Activated naive CD4-positive, alpha-beta T cell treated with anti-CD3 and anti-CD28 coated beads, Interleukin-2, amount 10 ng/mL, durations not matched to agents 7 days and 5 days (primary cell): ENCODE measurements at places on chromosomes 1 and 21.
A peak's percentile ranks its signal among the peaks of the same experiment; 100 is the strongest.

- no peak for DNase-seq
Measured at GRCh38 chr1:154935749-154936554, 567 bp downstream of the PMVK start.

DNA sequence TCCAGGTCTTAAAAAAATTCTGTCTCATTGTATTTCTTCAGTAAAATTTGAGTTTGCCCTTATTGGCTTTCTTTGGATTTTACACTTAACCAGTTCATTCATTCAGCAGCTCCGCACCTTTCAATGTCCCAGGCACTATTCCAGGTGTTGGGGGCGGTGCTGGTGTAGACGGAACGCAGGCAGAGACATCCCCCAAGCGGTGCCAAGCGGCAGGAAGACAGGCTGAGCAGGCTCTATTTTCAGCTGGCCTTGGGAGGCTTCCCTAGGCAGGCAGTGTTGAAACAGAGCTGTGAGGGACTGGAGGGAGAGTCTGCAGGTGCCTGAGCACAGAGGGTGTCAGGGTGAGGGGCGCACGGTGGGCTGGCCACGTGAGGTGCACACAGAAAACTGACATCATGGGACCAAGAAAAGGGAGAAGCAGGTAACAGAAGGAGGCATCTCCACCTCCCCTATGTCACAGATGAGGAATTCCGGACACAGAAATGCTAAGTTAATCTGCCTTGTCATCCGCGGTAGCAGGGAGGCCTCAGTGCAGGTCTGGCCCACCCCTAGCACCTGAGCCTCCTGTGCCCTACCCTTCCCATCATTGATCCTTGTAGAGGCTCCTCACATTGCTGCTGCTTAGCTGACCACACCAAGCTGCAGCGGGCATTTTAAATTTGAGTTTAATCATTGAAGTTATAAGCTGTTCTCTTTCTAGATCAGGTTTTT lies 40.8 kb downstream of the SLC37A1 start:
- DNase-seq = peak; percentile 8

GRCh38 chr1:9655836-9656235 lies 4.3 kb downstream of the PIK3CD start:
- DNase-seq = no peak

DNA sequence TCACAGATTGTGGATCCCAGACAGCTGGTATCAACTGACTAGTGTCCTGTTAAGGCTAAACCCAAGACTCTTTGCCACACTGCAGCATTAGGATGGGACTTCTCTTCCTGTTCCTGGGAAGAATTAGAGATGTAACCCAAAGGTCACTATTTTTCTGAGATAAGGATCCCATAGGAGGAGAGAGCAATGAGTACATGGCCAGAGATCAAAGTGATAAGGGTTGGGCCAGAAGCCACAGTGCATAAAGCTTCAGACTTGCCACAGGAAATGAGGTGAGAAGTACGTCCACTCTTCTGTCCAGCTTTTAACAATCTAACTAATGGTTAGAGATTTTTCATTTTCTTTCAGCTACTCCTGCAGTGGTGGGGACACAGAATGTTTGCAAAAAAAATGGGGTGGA lies at the start of gene HSD3B1:
Gene HSD3B1, plus strand, starts transcription at position 270 of the 400 bp plus-strand sequence. CDS start 267 bp downstream, outside the sequence.
- DNase-seq = no peak

DNA sequence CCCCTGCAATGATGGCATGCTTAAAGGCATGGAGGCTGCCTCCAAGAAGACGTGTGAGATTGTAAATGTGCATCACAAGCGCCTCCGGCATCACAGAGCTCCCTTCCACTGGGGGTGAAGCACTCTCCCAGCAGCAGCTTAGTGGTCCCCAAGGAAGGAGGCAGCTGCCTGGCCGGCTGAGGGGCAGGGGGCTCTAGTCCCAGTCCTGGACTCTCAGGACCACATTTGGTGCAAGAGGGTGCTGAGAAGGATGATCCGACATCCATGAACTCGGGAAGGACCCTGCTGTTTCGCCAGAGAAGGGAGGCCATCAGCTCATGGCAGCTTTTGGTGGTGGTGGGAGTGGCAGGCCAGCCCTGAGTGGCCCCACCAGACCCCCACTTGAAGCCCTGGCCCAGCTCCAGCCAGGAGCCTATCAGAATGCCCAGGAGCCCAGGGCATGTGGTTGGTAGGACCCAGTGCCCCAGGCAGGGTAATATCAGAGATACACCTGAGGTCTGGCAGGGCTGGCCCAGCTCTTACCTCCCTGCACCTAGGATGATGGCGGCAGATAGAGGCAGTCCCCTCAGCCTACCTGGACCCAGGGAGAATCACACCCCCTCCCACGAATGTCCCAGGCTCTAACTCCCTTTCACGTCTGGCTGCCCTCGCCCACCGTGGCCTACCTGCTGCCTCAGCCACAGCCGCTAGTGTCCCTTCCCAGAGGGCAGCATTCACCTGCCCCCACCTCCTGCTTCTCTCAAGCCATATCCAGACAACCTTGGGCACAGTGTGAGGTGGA lies 2.4 kb upstream of the WNT9A start:
- no peak for DNase-seq

DNA sequence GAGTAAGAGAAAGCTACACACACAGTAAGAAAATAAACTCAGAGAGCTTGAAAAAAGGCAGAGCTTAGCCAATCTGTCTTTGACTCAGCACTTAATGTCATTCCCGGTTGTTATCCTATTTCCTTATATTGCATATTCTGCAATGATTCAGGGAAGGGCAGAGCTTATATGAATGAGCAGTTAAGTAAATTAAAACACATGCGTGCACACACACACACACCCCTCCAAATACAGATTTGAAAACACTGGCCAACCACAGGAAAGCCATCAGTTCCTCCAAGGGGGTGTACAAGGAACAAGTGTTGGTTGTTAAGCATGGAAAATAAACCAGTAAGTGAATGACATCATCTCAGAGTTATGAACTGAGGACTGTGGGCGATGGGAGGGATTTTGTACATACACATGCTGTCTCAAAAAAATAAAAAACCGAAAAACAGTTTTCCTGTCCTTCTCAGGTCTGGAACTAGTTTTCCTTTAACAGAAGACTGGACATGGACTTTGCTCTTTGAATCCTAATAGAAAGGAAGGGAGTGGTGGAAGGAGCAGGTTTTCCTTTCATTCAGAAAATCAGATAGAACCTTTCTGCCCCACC lies 1.0 kb downstream of the IQGAP3 start:
- DNase-seq = no peak

- no peak for DNase-seq
Measured at GRCh38 chr1:213688655-213689054, 299.1 kb upstream of the PROX1 start.

GRCh38 chr1:85607126-85607920 lies 26.8 kb downstream of the CCN1 start:
- no peak for DNase-seq

GRCh38 chr21:17388226-17388625 lies 124.6 kb upstream of the CXADR start:
- DNase-seq = no peak

DNA sequence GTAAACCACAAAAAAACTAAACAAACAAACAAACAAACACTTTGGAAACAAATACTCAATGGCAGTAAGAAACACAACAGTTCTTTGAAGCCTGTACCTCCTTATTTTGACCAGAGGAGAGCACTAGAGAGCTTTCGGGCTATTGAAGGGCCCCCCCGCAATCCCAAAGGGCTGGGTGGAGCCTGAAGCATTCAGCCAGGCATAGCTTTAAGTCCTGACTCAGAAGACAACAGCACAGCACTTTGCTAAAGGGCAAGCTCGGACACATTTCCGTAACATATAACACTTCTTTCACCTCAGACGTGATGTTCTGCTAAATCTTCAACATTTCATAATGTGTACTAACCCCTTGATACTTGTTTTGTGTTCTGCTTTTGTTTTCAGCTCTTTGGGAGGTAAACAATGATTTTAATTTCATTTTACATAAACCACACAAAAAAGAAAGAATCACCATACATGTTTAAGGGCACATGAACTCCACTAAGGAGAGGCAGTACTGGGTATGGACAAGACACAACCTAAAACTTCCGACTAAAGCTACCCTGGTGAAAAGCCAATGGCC lies 9.7 kb upstream of the SHCBP1L start:
- DNase-seq = peak; percentile 42

DNA sequence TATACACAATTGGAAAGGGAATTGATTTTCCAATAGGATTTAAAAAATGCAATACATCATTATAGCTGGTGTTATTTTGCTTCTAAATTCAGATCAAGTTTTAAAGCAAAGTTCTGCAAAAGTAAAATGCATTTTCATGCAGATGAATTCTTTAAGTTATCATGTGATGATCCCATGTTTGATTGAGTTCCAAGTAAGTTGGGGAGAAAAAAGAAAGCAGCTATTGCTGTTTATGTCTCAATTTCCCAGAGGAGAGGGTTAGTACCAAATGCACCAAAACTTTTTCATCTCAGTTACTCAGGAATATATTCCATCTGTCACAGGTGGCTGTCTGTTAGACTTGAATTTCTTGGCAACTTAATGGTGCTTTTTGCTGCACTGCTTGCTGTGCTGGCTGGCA lies 29.7 kb downstream of the HSPA13 start:
- DNase-seq = no peak

GRCh38 chr1:205430696-205431305 lies 8.9 kb upstream of the LEMD1 start:
- DNase-seq = peak; percentile 71

GRCh38 chr21:46610018-46610701 lies 5.3 kb upstream of the S100B start:
- no peak for DNase-seq

GRCh38 chr1:93800856-93801255 lies 78.2 kb downstream of the DNTTIP2 start:
- DNase-seq = no peak

GRCh38 chr1:183646776-183647175 lies 6.3 kb downstream of the APOBEC4 start:
- DNase-seq = no peak

DNA sequence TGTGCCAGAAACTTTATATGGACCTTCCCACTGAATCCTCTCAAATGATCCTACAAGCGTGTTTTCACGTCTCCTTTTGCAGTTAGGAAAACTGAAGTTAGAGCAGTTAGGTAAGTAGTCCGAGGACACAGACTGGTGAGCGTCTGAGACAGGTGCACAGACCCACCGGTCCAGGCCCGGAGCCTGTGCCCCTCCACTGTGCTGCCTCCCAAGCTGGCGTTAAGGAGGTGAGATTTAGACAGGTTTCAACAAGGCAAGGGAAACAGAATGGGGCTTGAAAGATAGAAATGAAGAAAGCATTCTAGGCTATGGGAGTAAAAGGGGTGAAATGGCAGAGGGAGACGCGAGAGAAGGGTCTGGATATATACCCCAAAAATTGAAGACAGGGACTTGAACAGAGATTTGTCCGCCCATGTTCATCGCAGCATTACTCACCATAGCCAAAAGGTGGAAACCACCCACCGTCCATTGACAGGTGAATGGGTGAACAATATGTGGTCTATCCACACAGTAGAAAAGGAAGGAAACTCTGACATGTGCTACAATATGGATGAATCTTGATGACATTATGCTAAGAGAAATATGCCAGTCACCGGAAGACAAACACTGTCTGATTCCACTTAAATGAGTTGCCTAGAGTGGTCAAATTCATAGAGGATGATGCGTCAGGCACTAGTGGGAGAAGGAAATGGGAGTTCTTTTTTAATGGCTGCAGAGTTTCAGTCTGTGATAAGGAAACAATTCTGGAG lies 15.7 kb upstream of the PKP1 start:
- DNase-seq = no peak

- DNase-seq = no peak
Measured at GRCh38 chr1:107919953-107920352, 45.0 kb downstream of the VAV3 start.

GRCh38 chr1:228408869-228409805 lies 2.5 kb upstream of the TRIM11 start:
- no peak for DNase-seq

- DNase-seq = no peak
Measured at GRCh38 chr1:204709960-204710912, 24.7 kb upstream of the LRRN2 start.

- DNase-seq = no peak
Measured at GRCh38 chr1:238485057-238485911, 594.6 kb upstream of the ZP4 start.

DNA sequence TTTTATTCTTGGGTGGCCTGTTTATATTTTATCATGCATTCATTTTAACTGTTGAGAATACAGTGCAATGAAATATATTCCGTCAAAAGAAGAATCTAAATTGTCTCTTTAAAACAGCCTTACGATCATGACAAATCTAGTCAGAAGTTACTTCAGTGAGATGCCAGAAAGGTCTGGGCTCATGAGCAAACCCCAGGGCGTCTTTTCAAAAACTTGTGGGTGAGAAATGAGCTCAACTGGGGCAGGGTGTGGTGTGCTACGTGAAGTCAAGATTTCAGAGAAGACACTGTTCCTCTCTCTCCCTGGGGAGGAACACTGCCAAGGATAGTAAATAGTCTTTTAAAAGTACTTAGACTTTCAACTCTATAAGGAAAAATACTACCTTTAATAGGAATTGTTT lies 13.4 kb upstream of the UAP1 start:
- DNase-seq = no peak

DNA sequence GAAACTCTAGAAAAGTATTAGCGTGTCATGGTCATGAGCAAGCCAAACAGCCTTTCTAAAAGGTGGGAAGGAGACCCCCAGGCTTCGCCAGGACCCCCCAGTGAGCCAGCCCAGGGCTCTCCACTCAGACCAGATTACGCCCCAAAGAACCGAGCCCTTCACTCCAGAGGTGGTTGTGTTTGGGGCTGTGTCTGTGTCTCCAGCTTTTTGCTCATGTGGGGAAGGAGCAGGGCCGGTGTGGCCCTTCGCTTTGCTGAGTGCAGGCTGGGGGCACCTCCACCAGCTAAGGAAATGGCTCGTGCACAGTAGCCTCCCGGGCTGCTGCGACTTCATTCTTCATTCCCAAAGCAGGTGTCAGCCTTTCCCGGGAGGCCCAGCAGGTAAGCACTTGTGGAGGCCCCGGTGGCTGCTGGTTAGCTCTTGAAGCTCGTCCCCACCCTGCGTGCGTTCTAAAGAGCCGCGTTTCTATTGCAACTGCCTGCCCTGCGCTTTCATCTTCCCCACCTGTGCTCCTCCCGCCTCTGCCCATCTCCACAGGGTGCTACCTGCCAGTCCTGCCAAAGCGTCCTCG lies 531 bp downstream of the TSPEAR start:
- peak; percentile 22 for DNase-seq

- DNase-seq = no peak
Measured at GRCh38 chr1:33841494-33841893, 22.4 kb upstream of the HMGB4 start.
